Activated naive CD4-positive, alpha-beta T cell treated with anti-CD3 and anti-CD28 coated beads, Interleukin-2, amount 10 ng/mL, durations not matched to agents 5 hours and 36 hours (primary cell): ENCODE measurements at places on chromosomes 13 and 19. TPM values are rescaled to one million over a fixed set of nuclear protein-coding genes. Genes with fewer than 3 reads are reported as not detected.

KLK7 gene
- not detected for total RNA-seq

PRR22 gene
- 3.5 TPM for total RNA-seq

FCER2 gene
- not detected for total RNA-seq

USHBP1 gene
- 0.26 TPM for total RNA-seq

FAM216B gene
- not detected for total RNA-seq

ENOX1 gene
- total RNA-seq = 0.19 TPM

LILRA1 gene
- not detected for total RNA-seq

DIRAS1 gene
- not detected for total RNA-seq

NLRP9 gene
- not detected for total RNA-seq

CFAP97D2 gene
- not detected for total RNA-seq

ZNF90 gene
- total RNA-seq = 7.8 TPM

IFNL1 gene
- not detected for total RNA-seq

SERPINE3 gene
- not detected for total RNA-seq

PNKP gene
- total RNA-seq = 125 TPM

DHRS12 gene
- 10.9 TPM for total RNA-seq

ETV2 gene
- total RNA-seq = 1.0 TPM

ERCC2 gene
- total RNA-seq = 24.5 TPM

PSG3 gene
- not detected for total RNA-seq

IGFL1 gene
- not detected for total RNA-seq

PCDH17 gene
- not detected for total RNA-seq

MYO9B gene
- 209 TPM for total RNA-seq

TDRD12 gene
- total RNA-seq = 0.39 TPM

METTL21C gene
- total RNA-seq = not detected

ZNF154 gene
- total RNA-seq = 2.2 TPM

SOX1 gene
- total RNA-seq = not detected
